NCI-H1105 (cell line): ENCODE measurements at places on chromosomes 4 and X.

- peak; percentile 30 for DNase-seq
Measured at GRCh38 chr4:140426610-140427105, 790 bp downstream of the CLGN start.

GRCh38 chrX:110462957-110463356, 104.3 kb downstream of the RTL9 start:
- DNase-seq, result peak; percentile 0

DNA sequence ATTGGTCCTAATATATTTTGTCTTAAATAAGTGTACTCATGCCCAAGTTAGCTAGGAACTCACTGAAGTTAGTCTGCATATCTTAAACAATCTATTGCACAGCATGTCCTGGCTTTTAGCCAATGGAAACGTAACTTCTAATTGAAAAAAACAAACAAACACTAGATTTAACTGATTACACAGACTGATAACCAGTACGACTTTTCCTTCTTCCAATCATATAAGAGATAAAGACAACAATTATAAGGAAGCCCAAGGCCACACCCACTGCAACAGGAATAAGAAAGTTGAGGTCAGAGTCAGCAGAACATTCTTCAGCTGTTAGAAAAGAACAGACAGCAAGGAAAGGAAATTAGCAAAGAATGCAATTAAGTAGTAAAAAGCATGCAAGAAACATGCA, 40.8 kb downstream of the LAMP2 start:
- DNase-seq, result no peak

GRCh38 chr4:6132716-6133115, 67.6 kb downstream of the JAKMIP1 start:
- no peak for DNase-seq

GRCh38 chrX:133461231-133461630, 45.9 kb upstream of the GPC4 start:
- DNase-seq, result no peak

- no peak for DNase-seq
Measured at GRCh38 chr4:151167561-151167960, 68.1 kb downstream of the RPS3A start.

GRCh38 chr4:36677874-36678273, 396.5 kb downstream of the DTHD1 start:
- DNase-seq, result no peak

GRCh38 chr4:155073852-155074251, 134.6 kb upstream of the NPY2R start:
- DNase-seq, result no peak

GRCh38 chrX:140724309-140724708, 14.8 kb downstream of the LINC00632 start:
- no peak for DNase-seq
